ENCODE measurements at places on chromosomes 1 and 21. TPM values are rescaled to one million over a fixed set of nuclear protein-coding genes. Genes with fewer than 3 reads are reported as not detected.

ZNF326 gene
- total RNA-seq, result 11.2 TPM

DNA sequence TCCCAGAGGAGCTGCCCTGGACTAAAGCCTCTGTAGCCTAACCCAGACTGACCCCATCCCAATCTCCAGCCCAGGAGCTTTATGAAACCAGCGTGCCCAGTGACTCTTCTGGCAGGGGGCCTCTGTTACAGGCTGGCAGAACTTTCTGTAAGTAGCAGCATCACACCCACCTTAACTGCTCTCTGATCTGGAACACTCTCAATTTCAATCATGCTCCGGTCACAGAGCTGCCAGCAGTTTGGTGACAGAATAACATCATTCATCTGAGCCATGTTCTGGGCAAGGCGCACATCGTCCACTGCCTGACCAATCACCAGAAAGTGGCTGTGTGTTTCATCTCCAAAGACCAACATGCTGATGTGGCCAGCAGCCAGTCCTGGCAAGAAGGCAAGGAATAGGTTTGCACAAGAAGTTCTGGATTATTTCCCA is 14.7 kb downstream of the ADCY10 start:
- DNase-seq, result peak; percentile 94

- DNase-seq, result no peak
Measured at GRCh38 chr21:42649122-42650032, 4.0 kb upstream of the PDE9A start.

IFNAR1 gene
- 47.6 TPM for total RNA-seq

GRCh38 chr1:231517076-231517475 is 11.4 kb upstream of the TSNAX start:
- no peak for DNase-seq

- no peak for DNase-seq
Measured at GRCh38 chr1:63802109-63802508, 28.3 kb downstream of the ROR1 start.

GRCh38 chr1:168507231-168507630 is 36.6 kb downstream of the XCL2 start:
- no peak for DNase-seq

DNA sequence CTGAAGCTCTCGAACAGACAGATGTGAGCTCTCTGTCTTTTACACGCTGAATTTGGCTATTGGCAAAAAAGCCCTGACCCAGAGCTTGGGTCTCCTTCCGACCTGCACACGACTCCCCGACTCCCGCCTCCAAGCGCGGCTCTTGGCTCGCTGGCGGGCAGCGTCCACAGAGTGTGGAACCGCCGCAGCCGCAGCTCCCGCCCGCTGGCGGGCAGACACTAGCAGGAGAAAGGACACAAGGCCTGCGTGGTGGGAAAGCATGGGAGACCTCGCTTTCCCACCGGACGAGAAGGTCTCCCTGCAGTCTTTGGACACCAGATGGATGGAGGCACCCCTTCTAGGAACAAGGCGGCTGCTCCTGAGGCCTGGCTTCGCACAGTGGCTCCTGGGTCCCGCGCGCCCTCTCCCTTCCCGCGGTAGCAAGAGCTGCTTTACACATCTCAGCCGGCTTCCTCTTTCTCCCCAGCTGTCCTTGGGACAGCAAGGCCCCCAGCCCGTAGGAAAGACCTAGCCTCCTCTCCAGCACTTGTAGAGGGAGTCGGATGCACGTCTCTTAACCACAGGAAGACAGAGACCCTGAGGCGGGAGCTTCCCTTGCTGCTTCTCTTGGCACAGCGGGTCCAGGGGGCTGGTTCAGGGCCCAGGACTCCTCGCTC is 92.1 kb downstream of the PRKAB2 start:
- no peak for DNase-seq

- DNase-seq, result peak; percentile 77
Measured at GRCh38 chr1:26529655-26530409, at the start of gene RPS6KA1. RPS6KA1 (plus strand) TSS chr1:26529761; CDS start chr1:26529921, 160 bp downstream.

MIER1 gene
- total RNA-seq, result 12.7 TPM

SLFNL1 gene
- total RNA-seq, result not detected

TPTE gene
- not detected for total RNA-seq

RIIAD1 gene
- not detected for total RNA-seq

PRCC gene
- total RNA-seq, result 19.3 TPM

DNA sequence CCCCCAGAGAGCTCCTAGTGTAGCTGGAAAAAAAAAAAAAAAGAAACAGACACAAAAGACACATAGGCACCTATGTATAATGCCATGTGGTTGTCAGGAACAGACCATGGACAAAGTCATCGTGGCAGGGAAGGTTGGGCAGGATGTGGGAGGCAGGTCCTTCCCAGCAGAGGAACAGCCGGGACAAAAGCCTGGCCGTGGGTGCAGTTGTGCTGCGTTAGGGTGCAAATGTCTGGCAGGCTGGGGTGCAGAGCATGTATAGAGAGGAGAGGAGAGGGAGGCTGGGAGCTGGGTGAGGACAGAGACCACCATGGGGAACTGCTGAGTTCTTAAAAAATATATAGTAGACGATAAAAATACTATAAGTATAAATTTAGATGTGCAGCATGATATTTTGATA is 125.7 kb upstream of the C1orf174 start:
- DNase-seq, result no peak
